ENCODE measurements at places on chromosomes 13 and 19. TPM values are rescaled to one million over a fixed set of nuclear protein-coding genes. Genes with fewer than 3 reads are reported as not detected.

EXOC3L2 gene
- total RNA-seq: 0.54 TPM

SOX1 gene
- total RNA-seq: not detected

ERICH6B gene
- not detected for total RNA-seq

TUBB4A gene
- total RNA-seq: 7.0 TPM

APOC1 gene
- 3.0 TPM for total RNA-seq

TEAD2 gene
- 0.27 TPM for total RNA-seq

VSIG10L gene
- 0.81 TPM for total RNA-seq

EDNRB gene
- 0.27 TPM for total RNA-seq

MADCAM1 gene
- total RNA-seq: 0.27 TPM

ZNF571 gene
- total RNA-seq: 4.0 TPM
